ENCODE measurements at places on chromosomes 5 and 9. TPM values are rescaled to one million over a fixed set of nuclear protein-coding genes. Genes with fewer than 3 reads are reported as not detected.

DNA sequence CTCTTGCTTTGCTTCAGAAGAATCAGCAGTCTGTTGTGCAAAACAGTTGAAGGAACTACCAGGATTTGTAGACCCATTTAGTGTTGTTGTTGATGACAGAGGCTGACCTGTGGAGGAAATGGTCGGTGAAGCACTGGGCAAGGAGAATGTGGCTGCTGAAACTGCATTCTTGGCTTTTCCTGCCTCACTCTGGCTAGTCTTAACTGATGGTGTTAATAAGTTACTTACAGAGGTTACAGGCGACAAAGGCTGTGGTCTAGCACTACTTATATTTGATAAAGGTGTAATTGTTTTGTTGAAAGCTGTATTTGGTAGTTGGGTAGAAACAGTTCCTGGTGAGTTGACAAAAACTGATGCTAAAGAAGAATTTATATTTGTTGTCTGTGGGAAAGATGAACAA is 31.5 kb downstream of the MLANA start:
- DNase-seq: no peak

DNA sequence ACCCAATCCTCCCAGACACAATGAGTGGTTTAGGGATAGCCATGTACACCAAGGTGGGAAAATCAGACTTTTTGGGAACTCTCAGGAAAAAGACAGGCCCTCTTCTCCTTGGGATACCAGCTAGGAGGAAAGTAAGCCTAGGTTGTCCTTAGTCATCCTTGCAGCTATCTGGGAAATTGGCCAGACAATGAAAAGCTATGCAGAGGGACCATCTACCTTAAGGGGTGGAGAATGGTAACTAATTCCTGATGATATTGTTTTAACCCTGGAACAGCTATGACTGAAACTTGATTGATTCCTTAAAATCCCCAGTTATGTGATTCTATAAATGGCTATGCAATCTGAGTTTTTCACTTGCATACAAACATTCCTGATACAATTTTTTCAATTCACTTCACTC is 88.9 kb upstream of the BNC2 start:
- DNase-seq: no peak

GRCh38 chr5:53478411-53479044 is 1.9 kb upstream of the FST start:
- DNase-seq: peak; percentile 83

DNA sequence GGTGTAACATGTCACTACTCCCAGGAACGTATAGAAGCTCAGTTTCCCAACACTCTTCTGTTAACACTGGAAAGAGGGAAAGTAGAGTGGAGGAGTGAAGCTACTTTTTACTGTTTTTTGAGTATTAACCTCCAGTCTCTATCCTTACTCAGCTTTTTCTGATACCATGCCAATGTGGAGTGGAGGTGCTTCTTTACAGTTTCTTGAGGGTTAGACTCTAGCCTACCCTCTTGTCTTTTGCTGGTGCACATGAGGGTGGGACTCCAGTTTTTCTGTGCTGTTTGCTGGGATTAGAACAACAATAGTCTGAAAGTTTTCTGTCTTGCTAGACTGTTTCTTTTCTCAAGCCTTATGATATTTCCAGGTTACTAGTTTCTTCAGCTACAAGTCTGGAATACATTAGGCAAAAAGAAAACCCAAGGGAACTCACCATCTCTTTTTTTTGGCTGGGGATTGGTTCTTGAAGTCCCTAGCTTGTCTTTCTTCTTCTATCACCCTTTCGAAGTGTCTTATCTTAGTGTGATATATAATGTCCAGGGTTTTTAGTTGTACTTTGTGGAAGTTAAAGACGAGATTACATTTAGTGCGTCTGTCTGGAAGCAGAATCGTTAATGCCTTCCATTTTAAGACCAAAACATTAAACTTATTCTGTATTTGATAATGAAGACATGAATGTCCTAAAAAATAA is 35.9 kb downstream of the PRR16 start:
- no peak for DNase-seq

DNA sequence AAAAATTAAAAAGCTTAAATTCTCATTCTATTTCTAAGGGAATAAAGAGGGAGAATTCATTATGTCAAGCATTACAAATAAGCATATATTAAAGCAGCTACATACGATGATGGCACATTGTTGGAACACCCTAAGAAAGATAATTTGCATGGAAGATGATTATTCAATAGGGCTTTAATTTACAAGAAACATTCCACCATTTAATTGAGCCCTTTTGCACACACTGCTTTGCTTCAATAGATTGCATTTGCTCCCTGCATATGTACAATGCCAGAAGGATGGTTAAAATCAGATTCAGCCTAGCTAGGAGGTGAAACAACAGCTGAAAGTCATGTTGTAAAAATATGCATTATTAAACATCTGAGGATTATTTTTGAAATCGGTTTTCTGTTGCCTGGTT is 21.8 kb downstream of the KIAA1958 start:
- no peak for DNase-seq

GRCh38 chr5:143886096-143886495 is 74.1 kb downstream of the HMHB1 start:
- no peak for DNase-seq

- peak; percentile 80 for DNase-seq
Observed at GRCh38 chr9:91954841-91955471, 4.9 kb upstream of the ROR2 start.

GRCh38 chr9:92501671-92502393 is 19.5 kb upstream of the ASPN start:
- DNase-seq: peak; percentile 30

DNA sequence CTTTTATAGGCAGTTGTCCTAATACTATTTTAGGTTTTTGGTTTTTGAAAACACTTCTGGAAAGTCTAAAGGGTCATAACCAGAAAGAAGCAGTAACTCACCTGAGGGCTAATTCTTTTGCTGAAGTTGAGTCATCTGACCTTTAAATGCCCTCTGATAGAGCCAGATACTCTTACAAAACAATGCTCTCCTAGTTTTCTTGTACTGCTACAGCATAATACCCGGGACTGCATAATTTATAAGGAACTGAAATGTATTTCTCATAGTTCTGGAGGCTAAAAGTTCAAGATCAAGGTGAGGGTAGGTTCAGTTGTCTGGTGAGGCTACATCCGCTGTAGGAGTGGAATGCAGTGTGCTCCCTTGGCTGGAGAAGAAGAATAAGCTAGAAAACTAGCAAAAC is 670.3 kb downstream of the TLE4 start:
- no peak for DNase-seq

DNA sequence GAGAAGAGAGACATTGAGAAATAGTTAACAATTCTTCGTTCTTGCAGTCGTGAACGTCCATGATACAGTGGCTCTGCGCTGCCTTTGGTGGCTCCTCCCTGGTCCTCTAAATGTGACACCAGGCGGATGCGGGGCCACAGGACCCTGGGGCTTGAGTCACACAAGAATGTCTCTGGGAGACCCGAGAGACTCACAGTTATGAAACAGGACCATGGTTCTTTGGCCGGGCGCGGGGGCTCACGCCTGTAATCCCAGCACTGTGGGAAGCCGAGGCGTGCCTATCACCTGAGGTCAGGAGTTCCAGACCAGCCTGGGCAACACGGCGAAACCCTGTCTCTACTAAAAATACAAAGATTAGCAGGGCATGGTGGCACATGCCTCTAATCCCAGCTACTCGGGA is 767 bp upstream of the ZDHHC11 start:
- DNase-seq: no peak

DNA sequence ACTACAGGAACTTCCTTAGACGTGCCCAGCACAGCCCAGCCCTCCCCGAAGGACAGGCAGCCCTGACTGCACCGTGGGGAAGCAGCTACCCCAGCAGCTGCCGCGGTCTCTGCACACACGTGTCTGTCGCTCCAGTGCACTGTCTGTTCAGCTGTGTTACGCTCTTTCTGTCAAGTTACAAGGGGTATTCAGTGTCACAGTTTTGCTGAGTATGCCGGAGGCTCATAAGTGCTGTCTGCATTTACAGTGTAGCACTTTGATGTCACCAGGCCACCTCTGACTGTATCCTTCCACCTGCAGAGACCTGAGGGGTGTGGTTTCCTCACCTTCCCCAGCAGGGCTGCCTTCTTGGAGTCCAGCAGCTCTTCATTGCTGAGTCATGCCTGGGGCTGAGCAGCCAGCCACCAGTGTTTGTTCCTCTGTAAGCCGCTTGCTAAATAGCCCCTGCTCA is 126.8 kb downstream of the EHMT1 start:
- DNase-seq: peak; percentile 23

DNA sequence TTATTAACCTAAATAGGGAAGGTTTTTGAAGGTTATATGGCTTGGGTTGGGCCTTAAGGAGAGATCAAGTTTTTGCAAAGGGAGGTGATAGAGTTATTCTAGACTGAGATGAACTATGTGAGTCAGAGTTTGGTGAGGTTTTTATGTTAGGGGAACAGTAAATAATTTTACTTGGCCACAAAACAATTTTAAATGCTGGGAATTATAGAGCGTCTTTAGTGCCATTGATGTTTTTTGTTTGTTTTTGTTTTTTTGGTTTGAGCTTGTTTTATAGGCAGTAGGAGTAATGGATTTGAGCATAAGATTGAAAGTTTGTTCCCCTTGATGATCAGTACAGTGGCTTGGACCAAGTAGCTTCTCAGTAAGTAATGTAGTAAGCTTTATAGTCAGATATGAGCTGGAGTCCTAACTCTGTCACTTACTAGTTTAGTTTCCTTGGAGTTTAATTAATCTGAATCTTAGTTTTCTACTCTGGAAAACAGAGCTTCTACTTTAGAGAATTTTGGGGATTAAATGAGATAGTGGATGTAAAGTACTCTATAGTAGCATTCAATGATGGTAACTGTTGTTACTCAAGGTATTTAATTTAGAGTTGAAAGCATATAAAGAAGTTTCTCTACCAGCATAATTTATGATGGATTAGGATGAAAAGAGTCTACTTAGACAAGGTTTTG is 2.9 kb downstream of the NAA35 start:
- no peak for DNase-seq

- DNase-seq: no peak
Observed at GRCh38 chr9:75109210-75109839, 21.0 kb downstream of the OSTF1 start.

DNA sequence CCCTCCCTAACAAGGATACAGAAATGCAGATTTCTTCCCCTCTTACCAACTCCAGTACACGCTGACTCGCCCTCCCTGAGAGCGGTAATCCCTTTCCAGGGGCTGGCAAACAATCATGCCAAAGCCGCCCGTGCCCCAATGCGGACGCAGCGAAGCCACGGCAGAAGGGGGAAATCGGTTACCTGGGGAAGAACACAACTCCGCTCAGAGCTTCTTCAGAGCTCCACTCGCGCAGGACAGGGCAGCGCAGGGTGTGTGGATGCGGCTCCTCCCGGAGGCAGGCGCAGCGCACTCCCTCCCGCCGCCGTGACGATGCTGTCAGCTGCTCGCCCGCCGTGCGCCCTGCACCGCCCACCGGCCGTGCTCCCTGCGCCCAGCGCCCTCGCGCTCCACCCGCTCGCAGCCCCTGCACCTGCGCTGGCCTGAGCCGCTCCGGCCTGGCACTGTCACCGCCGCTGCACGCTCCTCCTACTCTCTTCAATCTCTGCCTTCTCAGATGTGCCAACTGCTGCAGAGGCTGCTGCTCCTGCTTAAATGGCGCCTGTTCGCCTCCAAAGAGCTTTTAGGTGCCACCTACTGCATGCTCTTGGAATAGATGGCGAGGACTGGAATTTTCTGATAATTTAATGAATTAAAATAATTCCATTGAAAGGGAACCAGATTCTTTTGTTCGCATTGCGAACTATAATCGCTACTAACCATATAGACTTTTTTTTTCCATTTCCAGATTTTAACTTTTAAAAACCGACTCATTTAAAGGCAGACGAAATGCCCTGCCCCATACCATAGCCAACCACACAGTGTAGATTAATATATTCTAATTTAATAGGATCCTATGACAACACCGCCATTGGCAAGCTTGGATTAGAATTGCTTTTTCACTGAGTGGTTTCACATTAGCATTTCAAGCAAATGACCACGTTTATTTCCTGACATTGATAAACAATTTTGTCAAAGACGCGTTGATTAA is at the start of gene DIRAS2:
TSS of gene DIRAS2 (minus strand) at position 255 of the 970 bp plus-strand sequence. CDS start 28,997 bp downstream, outside the sequence.
- DNase-seq: peak; percentile 67

DNA sequence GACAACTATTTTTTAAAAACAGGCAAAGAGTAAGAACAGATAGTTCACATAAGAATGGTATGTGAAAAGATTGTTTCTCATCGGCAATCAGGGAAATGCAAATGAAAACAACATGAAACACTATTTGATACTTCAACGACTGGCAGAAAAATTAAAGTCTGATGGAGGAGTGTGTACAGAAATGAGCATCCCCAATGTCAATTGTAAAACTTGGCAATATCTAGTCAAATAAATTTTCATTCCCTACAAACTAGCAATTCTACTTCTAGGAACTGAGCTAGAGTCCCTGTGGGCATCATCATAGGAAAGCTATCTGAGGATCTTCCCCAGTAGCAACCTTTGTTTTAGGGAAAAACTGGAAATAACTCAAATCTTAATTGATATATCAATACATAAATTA is 29.0 kb upstream of the MAP3K1 start:
- DNase-seq: no peak

GRCh38 chr9:28136113-28136512 is 562.8 kb upstream of the C9orf72 start:
- DNase-seq: no peak

GRCh38 chr5:71719063-71719964 is at the start of gene CARTPT:
CARTPT (plus strand) TSS chr5:71719275; CDS start chr5:71719294, 19 bp downstream.
- peak; percentile 38 for DNase-seq

DNA sequence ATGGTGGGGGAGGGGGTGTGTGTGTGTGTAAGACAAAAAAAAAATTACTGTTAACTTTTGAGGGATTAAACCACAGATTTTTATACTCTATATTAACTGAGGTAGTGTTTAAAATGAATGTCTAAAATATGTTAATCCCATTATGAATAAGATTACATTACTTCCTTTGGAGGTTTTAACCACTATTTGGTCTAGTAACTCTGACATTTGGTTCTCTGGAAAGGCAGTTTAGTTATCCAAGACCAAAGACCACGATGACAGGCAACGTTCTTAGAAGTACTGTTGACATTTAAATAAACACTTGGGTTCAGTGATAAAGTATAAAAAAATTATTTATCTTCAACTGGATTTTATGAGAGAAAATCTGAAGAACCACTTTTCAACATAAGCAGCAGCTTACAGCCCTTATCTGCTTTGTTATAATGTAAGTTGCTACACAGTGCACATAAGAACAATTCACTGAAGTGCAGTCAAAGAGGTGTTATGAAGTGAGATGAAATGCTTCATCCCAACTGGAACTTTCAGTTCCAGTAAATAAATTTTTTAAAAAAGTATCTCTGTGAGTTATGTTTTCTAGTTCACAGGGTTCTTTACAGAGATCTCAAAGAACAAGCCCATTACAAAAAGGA is 94.5 kb downstream of the OSMR start:
- DNase-seq: peak; percentile 41

GRCh38 chr9:131774636-131775035 is 34.8 kb upstream of the RAPGEF1 start:
- no peak for DNase-seq

Gene WHRN
- total RNA-seq: 9.1 TPM

Gene SHISAL2B
- not detected for total RNA-seq

Gene NIM1K
- 0.55 TPM for total RNA-seq

Gene JAKMIP2
- 85.5 TPM for total RNA-seq

Gene RNF130
- 31.6 TPM for total RNA-seq

Gene LTC4S
- total RNA-seq: 0.58 TPM

Gene TARS1
- total RNA-seq: 324 TPM

Gene TEX48
- total RNA-seq: not detected

Gene CDX1
- total RNA-seq: not detected
